ENCODE measurements at places on chromosomes 5 and 9.

DNA sequence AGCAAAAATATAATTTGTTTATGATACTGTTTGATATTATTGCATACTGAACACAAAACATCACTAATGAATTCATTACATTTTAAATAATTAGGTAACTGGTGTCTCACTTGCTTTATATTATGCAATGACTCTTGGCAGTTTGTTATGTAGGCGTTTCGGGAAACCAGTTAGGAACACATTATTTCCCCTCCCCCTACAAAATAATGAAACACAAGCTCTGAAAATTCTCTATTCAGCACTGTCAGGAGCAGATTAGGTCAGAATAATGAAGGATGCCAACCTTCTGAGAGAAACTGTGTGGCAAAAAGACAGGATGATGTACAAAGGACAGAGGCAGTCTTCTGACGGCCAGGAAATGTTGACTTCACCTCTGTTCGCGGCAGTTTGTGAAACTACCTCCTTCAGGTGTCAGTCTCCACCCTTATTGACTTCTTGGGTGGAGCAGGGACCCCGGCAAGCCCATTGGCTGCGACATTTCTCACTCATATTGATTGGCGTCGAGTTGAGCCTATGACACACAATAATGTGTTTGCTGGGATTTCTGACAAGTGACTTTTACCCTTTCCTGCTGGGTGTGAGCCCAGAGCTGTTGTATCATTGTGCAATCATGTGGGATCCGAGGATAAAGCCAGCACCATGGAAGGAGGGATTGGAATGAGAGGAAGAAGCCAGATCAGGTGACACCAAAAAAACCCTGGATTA, 33.9 kb downstream of the SH3PXD2B start:
- peak; percentile 70 for DNase-seq

GRCh38 chr5:143673676-143674468, 138.1 kb upstream of the HMHB1 start:
- DNase-seq: no peak

DNA sequence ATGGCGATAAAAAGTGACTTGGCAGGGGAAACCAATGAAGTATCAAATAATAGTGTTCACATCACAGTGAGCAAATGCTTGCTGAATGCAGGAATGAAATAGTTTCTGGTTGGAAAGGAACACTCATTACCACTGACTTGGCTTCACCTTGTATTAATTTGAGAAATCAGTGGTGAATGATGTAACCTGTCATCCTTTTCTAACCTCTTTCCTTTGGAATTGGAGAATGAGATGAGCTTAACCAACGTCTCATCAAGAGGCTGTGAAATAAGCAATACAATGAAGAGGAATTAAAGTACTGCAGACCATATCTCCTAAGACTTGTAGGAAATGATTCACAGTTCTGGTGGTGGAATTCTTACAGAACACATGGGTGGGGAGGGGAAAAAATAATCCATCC, 192.2 kb downstream of the DMAC1 start:
- DNase-seq: no peak

- DNase-seq: no peak
These were observed 58.7 kb downstream of the MED27 start for GRCh38 chr9:132020820-132021510.

- no peak for DNase-seq
These were observed 66.9 kb upstream of the LRRTM2 start for GRCh38 chr5:138942066-138942465.

DNA sequence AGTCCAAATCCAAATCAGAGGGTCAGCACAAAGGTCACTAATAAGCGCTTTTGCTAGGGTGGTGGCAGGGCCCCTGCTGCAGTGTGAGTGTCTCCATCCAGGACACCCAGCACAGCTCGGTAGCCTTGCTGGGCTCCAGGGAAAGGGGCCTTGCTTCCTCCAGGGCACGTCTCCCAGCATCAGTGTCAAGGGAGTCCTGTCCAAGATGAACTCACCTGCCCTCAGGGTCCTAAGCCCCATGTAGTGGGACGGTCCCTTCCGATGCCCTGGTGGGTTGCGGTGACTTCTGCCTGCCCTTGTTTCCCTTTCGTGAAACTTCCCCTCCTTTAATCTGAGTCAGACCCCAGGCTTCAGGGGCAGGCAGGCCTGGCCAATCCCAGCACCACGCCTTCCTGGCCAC, 101.7 kb downstream of the ZNF354C start:
- no peak for DNase-seq

DNA sequence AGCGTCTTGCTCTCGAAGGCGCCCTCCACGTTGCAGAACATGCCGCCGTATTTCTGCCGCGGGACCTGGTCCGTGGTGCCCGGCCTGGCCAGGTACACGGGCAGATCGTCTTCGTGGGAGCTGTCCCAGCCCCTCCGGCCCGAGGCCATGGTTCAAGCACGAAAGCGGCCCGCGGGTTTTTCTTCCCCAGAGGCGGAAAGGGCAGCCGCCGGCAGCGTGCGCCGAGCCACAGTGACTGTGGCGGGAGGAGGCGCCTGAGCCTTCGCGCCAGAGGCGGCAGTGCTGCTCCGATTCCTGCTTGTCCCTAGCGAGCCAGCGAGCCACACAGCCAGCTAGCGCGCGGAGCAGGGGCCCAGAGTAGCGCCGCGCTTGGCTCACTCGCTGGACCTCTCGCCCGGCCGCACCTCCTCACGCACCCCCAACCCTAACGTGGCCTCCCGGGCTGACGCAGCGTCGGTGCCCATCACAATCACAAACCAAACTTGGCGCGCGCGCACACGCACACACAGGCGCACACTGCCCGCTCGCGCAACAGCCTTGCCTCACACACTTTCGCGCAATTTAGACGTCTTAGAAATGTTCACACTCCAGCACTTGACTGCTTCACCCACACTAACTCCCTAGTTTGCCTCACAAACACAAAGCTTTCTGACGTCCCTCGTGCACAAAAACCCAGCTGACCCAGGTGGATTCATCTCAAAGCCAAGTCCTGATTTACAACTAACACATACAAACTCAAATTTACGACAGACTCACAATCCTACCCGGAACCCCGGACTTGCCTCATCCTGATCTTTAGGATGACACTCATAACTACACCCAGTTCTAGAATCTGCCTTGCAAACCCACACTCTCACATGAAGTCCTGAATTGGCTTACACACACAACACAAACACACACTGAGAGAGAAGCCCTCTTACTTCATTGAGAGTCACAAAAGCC, at the start of gene DPYSL3:
Gene DPYSL3, minus strand, starts transcription at position 359 of the 942 bp plus-strand sequence. Its CDS starts 210 bp downstream, at position 149.
- peak; percentile 22 for DNase-seq

DNA sequence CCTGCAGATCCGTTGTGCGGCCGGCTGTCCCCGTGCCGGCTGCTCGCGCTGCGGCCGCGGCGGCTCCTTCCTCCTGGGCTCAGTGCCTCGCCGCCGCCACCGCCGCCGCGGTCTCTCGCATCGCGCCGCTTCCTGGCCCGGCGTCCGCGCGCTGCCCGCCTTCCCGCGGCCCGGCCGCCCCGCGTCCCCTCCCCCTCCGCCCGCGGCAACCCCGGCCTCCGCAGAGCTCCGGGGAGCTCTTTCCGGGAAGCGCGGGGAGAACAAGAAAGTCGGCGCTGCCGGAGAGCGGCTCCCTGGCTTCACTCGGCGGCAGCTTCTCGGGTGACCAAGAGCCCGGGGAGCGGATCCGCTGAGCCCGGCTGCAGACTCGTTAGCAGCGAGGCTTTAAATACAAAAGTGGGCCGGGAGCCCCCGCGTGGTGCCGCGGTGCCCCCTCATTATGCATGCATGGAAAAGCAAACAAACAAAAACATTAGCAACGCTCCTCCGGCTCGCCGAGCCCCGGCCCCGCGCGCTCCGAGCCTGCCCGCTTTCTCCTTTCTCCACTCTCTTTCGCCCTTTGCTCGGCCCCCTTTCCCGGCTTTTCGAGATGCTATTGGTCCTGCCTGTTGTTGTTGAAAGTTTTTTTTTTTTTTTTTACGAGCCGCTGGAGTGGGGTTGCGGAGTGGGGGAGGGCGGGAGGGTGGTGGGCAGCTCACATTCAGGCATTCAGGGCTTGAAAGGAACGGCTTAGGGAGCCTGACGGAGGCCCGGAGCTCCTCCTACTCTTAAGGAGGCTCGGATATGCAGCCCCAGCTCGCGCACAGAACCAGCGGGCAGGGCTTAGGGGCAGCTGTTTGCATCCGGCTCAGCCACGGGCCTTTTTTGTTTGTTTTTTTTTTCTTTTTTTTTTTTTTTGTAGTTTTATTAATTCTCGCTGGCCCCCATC, at the start of gene GAS1:
Gene GAS1, minus strand, starts transcription at position 361 of the 928 bp plus-strand sequence. CDS start 727 bp downstream, outside the sequence.
- DNase-seq: peak; percentile 69

- no peak for DNase-seq
These were observed 78.8 kb upstream of the SPRY4 start for GRCh38 chr5:142403583-142403982.

DNA sequence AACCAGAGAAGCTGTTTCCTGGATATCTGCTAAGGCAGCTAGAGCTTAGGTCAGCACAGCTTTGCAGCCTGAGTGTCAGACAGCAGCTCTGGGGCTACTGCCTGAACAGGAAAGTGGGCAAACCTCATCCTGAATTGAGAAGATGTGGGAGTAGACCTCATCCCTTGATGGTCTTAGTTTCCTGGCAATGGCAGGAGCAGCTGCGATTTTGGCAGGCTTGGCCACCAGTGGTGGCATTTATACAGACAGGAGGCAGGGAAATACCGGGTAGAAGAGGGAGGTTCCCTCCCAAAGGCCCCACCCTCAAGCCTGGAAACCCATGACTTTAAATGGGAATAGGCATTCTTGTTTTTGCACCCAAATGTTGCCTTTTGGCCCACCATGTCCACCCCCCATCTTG, 69.7 kb downstream of the LIX1 start:
- DNase-seq: no peak

DNA sequence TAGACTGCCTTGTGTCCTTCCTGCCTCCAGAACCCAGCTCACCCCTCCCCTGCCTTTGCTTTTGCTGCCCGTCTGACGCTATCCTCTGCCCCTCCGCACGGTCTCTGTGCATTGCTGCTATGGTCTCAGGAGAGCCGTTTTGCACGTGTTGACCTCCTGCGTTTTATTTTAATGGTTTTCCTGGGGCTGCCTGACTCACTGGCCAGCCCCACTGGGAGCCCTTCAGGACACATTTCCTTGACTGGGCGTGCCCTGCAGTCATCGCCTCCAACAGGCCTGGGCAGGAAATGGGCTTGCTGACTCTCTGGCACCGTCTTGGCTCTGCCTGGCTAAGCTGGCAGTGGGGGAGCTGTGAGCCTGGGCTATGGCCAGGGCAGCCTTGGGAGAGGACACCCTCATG, 17.9 kb upstream of the ASS1 start:
- no peak for DNase-seq
